ENCODE measurements at places on chromosomes 1 and 21.

DNA sequence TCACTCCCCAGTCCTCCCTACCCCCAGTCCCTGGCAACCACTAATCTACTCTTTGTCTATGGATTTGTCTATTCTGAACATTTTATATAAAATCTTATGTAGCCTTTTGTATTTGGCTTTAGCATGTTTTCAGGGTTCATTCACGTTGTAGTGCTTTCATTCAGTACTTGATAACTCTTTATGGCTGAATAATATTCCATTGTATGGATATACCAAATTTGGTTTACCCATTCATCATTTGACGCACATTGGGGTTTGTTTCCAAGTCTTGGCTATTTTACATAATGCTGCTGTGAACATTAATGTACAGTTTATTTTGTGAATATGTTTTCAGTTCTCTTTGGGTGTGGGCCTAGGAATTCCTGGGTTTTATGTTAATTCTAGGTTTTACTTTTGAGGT, 2.6 kb downstream of the KDM1A start:
- DNase-seq: no peak

GRCh38 chr1:6246497-6247467, 2.8 kb downstream of the HES3 start:
- DNase-seq: peak; percentile 80

GRCh38 chr1:24659993-24660665, 17.0 kb downstream of the SRRM1 start:
- DNase-seq: no peak

- DNase-seq: no peak
Observed at GRCh38 chr1:11458811-11459275, 20.1 kb upstream of the DISP3 start.

GRCh38 chr1:229251185-229251584, 19.7 kb upstream of the RAB4A start:
- DNase-seq: no peak

DNA sequence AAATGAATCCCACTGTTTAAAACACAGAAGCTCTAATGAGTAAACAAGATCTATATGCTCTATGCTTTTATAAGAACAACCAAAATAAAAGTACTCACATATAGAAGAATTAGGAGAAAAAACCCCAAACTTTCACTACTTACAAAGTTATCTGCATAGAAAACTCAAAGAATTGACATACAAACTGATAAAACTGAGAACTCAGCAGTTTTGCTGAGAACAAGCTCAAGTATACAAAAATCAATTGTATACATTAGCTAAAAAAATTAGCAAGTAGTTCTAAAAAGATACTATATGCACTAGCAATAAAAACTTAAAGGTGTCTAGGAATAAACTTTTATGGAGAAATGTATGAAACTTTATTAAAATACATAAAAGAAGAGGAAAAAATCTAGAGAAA, 186.2 kb upstream of the KAZN start:
- no peak for DNase-seq
